ENCODE measurements at places on chromosomes 11 and 22.
A peak's percentile ranks its signal among the peaks of the same experiment; 100 is the strongest.

GRCh38 chr22:19877626-19878339 is 23.1 kb upstream of the GNB1L start:
- DNase-seq = no peak

- DNase-seq = no peak
These were observed 97.6 kb downstream of the SLC1A2 start for GRCh38 chr11:35321532-35322317.

DNA sequence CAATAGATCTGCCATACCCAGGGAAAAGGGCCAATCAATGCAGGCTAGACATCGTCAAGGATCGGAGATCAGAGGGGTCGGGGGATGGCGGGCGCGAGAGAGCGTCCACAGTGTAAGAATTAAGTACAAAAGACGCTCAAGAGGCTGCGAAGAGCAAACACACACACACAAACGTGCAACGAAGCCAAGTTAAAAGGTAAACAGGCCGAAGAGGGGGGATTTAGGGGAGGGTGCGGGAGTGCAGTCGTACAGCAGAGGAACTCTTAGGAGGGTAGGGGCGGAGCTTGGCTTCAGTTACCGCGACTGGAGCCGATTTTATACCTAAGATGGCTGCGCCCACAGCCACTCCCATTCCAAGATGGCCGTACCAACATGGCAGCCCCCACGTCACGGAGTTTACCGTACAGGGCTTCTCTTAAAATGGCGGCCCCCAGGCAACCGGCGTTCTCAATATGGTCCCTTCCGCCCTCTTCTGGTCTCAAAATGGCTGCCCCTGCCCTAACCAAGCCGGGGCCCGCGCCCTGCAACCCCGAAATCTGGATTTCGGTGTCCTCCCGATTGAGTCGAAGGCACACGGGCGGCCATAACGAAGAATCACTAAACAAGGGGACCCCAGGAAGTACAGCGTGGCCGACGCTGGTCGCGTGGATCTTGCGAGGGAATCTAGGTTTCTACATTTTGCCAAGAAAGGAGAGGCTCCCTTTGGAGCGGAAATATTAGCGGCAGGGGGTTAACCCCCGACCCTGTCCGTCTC is 1.9 kb downstream of the GNG3 start:
- peak; percentile 91 for DNase-seq

GRCh38 chr11:33828604-33829429 is 54.5 kb upstream of the FBXO3 start:
- DNase-seq = no peak

DNA sequence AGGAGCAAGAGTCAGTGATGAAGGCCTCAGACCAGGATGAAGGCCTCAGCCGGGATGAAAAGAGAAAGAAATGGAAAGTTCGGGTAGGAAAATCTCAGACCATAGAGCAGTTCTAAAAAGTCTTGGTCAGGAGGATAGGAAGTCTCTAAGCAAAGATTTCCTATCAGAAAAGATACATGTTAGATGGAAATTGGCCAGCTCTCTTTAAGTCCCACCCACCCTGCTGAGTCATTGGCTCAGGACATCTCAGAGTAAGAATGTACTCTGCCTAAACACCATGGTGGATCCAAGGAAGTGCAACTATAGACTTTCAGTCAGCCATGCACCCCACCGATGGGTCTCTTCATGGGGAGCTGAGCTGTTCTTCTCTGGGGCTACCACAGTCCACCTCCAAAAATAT is 4.4 kb downstream of the OR8B3 start:
- DNase-seq = no peak

GRCh38 chr11:74425100-74425499 is 26.9 kb upstream of the PGM2L1 start:
- DNase-seq = no peak

All from stimulated activated CD8-positive, alpha-beta memory T cell treated with anti-CD3 and anti-CD28 coated beads, Interleukin-2, amount 100 ng/mL, for 48 hours (primary cell).